ENCODE measurements at places on chromosomes 6 and 20. TPM values are rescaled to one million over a fixed set of nuclear protein-coding genes. Genes with fewer than 3 reads are reported as not detected.
A peak's percentile ranks its signal among the peaks of the same experiment; 100 is the strongest.

DNA sequence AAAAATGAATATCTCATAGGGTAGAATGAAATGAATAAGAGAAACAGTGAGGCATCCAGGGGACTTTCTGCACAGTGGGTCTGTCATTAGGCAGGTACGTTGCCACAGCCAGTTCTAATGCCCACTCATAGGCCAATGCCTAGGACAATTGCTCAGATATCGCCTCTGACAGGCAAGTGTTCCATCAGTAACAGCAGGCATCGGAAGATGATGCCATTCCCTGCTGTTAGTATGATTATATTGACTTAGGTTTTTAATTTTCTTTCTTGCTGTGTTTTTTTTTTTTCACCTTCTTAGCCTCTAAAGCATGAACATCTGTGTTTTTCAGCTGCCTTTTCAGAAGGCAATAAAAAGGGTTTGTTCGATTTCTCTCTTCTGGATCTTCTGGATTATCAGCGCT is 90.7 kb downstream of the PRL start:
- no peak for DNase-seq

The TCF21 gene
- not detected for total RNA-seq

- DNase-seq, result peak; percentile 59
Observed at GRCh38 chr6:37705239-37706051, 7.8 kb upstream of the MDGA1 start.

GRCh38 chr20:50438986-50439407 is 71.2 kb upstream of the PTPN1 start:
- DNase-seq, result peak; percentile 33

DNA sequence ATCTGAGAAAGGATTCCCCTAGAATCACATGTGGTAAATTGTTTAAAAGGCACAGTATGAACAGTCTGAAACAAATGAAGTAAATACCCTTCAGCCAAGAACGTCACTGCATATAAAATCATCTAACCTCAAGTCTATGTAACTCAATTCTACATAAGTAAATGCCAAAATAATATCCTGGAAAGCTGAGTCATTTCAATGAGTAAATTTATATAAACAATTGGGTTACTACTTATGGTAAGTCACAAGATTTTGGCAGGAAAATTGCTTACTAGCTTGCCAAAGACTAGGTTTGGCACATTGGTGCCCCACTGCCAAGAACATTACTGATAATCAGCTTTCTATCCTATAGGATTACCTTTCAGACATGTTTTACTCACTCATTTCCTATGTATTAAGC is 8.4 kb downstream of the GMDS start:
- DNase-seq, result peak; percentile 5
